NCI-H187 treated with DMSO at 0.1 percent for 48 hours (cell line): ENCODE measurements at places on chromosomes 16 and 17.
A peak's percentile ranks its signal among the peaks of the same experiment; 100 is the strongest.

GRCh38 chr16:2009164-2009711, 383 bp downstream of the ZNF598 start:
- DNase-seq, result no peak

- no peak for DNase-seq
Observed at GRCh38 chr16:67011274-67011673, 17.7 kb upstream of the CBFB start.

- no peak for DNase-seq
Observed at GRCh38 chr16:87995644-87996043, 44.4 kb downstream of the BANP start.

GRCh38 chr17:72591289-72592241, 470.7 kb downstream of the SOX9 start:
- no peak for DNase-seq

- DNase-seq, result no peak
Observed at GRCh38 chr17:61662741-61663140, 71.7 kb upstream of the NACA2 start.

- DNase-seq, result no peak
Observed at GRCh38 chr17:57993471-57994365, 5.7 kb upstream of the VEZF1 start.

DNA sequence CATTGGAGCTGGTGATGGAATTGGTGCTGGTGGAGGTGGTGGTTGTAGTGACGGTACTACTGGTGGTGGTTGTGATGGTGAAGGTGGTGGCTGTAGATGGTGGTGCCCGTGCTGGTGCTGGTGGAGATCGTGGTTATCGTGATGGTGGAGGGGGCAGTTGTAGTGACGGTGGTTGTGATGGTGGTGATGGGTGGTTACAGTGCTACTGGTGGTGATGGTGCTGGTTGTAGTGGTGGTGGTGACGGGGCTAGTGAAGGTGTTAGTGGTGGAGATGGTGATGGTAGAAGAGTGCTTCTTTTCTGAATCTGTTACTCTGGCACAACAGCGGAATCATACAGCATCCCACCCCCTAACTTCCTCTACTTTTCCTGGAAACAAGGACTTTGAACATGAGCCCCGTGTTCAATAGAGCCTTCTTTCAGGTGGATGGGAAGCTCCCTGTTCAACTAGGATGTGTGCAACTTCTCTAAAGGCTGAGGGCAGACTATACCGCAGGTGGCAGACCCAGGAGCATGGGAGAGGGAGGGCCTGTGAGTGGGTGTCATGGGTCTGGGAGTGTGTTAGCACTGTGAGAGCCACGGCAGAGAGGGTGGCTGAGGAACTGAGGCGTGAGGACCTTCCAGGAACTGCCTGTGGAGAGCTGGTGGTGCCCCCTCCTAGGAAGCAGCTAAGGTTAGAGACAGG, 8.2 kb downstream of the TBX21 start:
- DNase-seq, result no peak

GRCh38 chr16:2429034-2429770, at the start of gene CCNF:
TSS of gene CCNF (plus strand) at chr16:2429447. CDS start at chr16:2429482, 35 bp downstream.
- DNase-seq, result peak; percentile 84

DNA sequence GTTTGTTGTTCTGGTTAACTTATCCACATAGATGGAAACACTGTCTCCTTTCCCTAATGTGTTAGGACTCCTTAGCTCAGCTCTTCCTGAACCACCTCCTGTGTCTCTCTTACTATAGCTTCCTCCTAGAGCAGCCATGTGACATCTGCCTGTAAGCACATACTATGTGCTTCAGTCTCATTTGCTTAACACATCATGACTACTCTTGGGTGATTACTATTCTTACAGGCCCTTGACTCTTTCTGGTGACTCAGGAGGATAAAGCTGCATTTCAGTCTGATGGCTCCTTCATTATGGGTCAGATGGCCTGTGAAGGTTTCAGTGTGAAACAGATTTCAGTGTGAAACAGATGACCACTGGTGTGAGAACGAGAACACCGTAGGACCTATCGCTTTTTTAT, 320 bp upstream of the KRTAP4-2 start:
- no peak for DNase-seq

GRCh38 chr16:86195863-86196630, 297.1 kb downstream of the IRF8 start:
- DNase-seq, result no peak

- DNase-seq, result no peak
Observed at GRCh38 chr17:32516940-32517701, 30.3 kb downstream of the CDK5R1 start.

- DNase-seq, result no peak
Observed at GRCh38 chr16:3021449-3022207, 1.5 kb downstream of the TNFRSF12A start.

- DNase-seq, result no peak
Observed at GRCh38 chr16:21634216-21634615, 18.2 kb downstream of the IGSF6 start.

GRCh38 chr16:78130950-78131349, 31.5 kb downstream of the WWOX start:
- no peak for DNase-seq
